Activated gamma-delta T cell treated with anti-CD3 and anti-CD28 coated beads, Interleukin-2, amount 50 U/mL, for 16 hours (primary cell): ENCODE measurements at places on chromosomes 1 and 21.

GRCh38 chr1:162633081-162633762, 958 bp downstream of the DDR2 start:
- no peak for DNase-seq

DNA sequence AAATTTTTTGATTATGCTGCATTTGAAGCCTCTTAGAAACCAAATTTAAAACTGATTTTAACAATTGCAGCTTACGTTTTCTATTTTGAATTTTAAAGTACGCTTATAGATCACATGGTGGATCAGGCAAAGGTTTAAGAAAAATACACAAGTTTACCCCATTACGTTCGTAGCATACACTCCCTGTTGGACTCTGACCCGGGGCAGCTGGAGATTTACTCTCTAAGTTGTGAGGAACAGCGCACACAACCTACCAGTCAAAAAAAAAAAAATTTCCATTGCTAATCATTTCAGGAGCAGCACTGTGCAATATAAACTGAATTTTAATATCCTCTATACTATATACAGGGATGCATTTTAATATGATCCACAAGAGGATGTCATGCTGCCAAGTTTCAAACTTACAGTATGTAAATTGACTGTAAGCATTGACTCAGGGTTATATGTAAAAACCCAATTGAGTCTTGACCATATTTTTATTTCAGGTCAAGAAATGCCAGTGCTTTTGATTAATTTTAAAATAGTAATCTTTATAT, 20.4 kb downstream of the CSDE1 start:
- no peak for DNase-seq

DNA sequence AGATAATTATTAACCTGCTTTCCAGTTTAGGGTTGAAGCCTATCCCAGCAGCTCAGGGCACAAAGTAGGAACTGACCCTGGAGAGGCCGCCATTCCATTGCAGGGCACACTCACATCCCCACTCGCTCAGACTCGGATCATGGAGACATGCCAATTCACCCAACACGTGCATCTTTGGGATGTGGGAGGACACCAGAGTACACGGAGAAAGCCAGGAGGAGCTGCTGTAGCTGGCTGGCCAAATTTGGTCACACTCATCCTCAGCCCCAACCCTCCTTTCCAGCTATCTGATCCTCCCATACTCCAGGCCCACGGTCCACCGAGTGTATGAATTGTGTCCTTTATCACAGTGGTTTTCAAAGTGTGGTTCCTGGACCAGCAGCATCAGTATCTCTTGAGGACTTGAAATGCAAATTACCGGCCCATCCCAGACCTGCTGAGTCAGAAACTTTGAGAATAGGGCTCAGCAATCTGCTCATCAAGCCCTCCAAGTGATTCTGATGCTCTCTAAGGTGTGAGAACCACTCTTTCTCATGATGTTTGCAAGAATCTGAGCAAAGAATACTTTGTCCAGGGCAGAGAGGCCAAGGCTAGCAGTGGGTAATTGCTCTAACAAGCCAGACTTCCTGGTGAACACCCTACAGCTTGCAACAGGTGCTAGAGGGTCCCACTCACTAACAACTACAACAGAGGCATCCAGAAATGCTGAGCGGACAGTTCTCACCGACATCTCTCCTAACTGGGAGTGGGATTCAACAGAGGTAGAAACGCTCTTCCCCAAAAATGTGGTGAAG, 26.3 kb downstream of the IER5 start:
- DNase-seq = no peak

- DNase-seq = no peak
Observed at GRCh38 chr21:39911286-39912199, 44.3 kb downstream of the PCP4 start.

DNA sequence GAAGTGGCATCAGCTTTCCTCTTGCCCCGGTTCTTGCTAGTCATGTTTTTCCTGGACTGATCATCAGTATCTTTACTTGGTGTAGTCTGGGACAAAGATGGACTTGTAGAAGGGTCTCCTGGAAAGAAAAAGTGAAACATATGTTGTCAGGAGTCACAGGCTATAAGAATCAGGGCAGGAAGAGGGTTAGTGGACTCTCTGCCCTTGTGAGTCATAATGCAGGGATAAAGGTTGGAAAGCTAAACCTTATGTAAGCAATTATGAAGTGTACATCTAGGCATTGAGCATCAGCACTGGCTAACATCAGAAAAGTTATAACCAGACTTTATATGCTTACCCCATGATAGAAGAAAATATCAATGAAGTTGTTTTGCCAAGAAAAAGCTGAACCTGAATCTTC, 51.2 kb downstream of the XKR8 start:
- no peak for DNase-seq

GRCh38 chr21:45637883-45638282, 5.6 kb upstream of the PCBP3 start:
- DNase-seq = no peak

- no peak for DNase-seq
Observed at GRCh38 chr1:232183266-232183800, 446.6 kb downstream of the SIPA1L2 start.

GRCh38 chr1:109661391-109661790, 5.5 kb downstream of the GSTM4 start:
- no peak for DNase-seq
